Activated T-helper 2 cell treated with anti-CD3 and anti-CD28 coated beads, Interferon-gamma antibody, Interleukin-2, Interleukin-4, amounts not matched to agents 10 μg/mL and 5 μg/mL and 100 μg/mL, durations not matched to agents 14 hours and 24 hours and 36 hours (primary cell): ENCODE measurements at places on chromosomes 12 and 14.

- H3K4me1 ChIP-seq, result no peaks in the 10 kb centered on the region
- no peak for DNase-seq
- no peaks in the 10 kb centered on the region for H3K36me3 ChIP-seq
These were observed 12.0 kb upstream of the CD9 start for GRCh38 chr12:6187948-6188793.

DNA sequence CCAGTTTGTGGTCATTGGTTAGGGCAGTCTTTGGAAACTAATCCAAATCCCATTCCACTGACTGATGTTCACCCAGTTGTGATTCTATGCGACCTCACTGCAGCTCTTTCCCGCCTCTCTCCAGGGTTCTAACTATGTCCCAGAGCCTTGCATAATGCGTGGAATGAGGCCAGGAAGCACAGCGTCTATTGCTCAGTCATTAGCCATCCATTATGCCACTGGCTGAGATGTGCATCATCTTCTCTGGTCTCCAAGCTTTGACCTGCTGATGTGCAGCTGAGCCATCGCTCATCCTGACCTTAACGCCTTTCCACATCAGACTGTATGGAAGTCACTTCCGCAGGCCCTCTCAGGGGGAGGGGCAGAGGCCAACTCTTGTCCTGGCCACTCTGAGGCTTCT lies 115.4 kb upstream of the VRK1 start:
- H3K27me3 ChIP-seq, result peaks cover 5% of the 10 kb centered on the region
- no peak for DNase-seq
- H3K4me1 ChIP-seq, result no peaks in the 10 kb centered on the region
- no peaks in the 10 kb centered on the region for H3K36me3 ChIP-seq
- no peak overlapping the region for H3K27ac ChIP-seq

DNA sequence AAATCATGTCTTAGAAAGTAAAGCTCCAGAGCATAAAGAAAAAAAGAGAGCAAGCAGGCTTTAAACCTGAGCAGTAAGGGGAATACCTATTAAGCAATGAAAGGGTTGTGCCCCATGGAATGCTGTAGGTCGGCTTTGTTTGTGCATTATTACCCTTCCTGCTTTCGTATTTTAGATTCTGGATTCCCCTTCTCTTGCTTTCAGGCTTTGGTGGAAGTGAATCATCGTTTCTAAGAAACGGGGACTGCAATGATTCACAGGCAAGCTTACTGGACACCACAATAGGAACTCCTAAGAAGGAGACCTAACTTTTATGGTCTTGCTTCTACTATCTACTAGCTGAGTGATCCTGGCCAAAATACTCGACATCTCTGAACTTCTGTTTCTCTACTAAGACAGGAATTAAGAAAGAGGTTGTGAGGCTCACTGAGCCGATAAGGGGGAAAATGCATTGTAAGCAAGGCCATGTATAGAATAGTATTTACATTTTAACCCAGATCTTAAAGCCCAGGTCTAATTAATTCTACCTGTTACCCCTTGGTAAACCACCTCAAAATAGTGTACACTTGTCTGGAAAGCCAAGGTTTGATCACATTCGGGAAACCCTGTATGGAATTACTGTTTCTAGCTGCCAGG lies 1.2 kb upstream of the BMAL2 start:
- H3K4me1 ChIP-seq, result peaks cover 48% of the 10 kb centered on the region
- H3K4me3 ChIP-seq, result peak overlapping the region; percentile 91
- peak; percentile 17 for DNase-seq
- peak overlapping the region; percentile 96 for H3K27ac ChIP-seq

DNA sequence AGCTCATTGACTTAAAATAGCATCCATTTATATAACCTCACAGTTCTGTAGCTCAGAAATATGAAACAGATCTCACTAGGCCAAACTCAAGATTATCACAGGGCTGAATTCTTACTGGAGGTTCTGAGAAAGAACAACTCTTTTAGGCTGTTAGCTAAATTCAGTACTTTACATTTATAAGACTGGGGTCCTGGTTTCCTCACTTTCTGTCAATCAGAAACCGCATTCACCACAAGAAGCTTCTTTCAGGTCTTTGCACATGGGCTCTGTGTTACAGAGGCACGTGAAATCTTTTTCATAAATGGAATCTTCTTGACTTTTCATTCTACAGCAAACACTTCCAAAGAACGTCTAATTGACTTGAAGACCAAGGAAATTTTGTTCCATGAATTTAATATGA lies 876.3 kb upstream of the FOXG1 start:
- H3K4me3 ChIP-seq, result no peak overlapping the region
- no peaks in the 10 kb centered on the region for H3K4me1 ChIP-seq
- no peak for DNase-seq
- no peak overlapping the region for H3K27ac ChIP-seq
- no peaks in the 10 kb centered on the region for H3K36me3 ChIP-seq
- no peaks in the 10 kb centered on the region for H3K27me3 ChIP-seq

DNA sequence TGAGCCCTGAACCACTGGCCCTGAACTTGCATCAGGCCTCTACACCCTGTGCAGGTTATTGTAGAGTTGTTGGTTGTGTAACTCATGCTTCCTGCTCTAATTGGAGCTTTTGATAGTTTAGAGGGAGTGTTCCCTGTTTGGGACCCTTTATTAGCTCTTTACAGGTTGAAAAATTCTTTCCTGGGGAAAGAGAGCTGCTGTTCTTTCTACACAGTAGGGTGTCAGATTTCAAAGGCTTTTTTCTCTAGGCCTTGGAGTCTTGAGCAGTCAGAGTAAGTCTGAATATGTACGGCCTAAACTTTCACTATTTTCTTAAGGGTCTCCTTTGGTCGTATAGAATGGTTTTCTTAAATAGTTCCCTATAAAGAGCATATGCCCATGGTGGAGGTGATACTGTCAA lies 60.8 kb upstream of the NEDD1 start:
- H3K27me3 ChIP-seq, result peaks cover 3% of the 10 kb centered on the region
- H3K4me3 ChIP-seq, result no peak overlapping the region
- H3K36me3 ChIP-seq, result no peaks in the 10 kb centered on the region
- H3K27ac ChIP-seq, result no peak overlapping the region

GRCh38 chr14:75047506-75047905 lies 3.8 kb downstream of the MLH3 start:
- no peak overlapping the region for H3K4me3 ChIP-seq
- H3K27ac ChIP-seq, result no peak overlapping the region
- H3K27me3 ChIP-seq, result no peaks in the 10 kb centered on the region
- DNase-seq, result no peak
- peaks cover 63% of the 10 kb centered on the region for H3K36me3 ChIP-seq

GRCh38 chr14:22449600-22449905 lies 139.5 kb downstream of the DAD1 start:
- H3K4me3 ChIP-seq, result no peak overlapping the region
- DNase-seq, result no peak
- no peaks in the 10 kb centered on the region for H3K4me1 ChIP-seq

GRCh38 chr12:67515679-67516340 lies 132.7 kb upstream of the DYRK2 start:
- peaks cover 27% of the 10 kb centered on the region for H3K4me1 ChIP-seq
- H3K4me3 ChIP-seq, result peak overlapping the region; percentile 39
- H3K27me3 ChIP-seq, result peaks cover 10% of the 10 kb centered on the region
- no peaks in the 10 kb centered on the region for H3K36me3 ChIP-seq
- DNase-seq, result peak; percentile 46

DNA sequence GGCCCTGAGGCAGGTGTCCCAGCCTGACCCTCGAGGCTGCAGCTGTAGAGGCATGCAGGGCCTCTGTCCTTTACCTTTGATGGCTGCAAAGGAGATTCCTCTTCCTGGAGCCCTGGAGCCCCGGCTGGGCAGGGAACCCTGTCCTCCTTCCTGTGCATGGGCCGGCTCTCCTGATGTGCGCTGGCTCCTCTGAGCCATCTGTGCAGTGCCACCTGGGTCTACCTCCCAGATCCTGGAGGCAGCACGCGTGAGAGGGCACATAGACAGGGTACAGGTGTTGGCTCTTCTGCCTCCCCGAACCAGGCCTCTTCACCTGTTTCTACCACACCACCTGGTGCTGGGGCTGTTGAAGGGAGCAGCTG lies 115.1 kb downstream of the BEGAIN start:
- peaks cover 5% of the 10 kb centered on the region for H3K4me1 ChIP-seq
- no peak for DNase-seq
- H3K4me3 ChIP-seq, result no peak overlapping the region

GRCh38 chr14:93112891-93113677 lies 2.6 kb downstream of the ITPK1 start:
- peak; percentile 66 for DNase-seq
- peaks cover 31% of the 10 kb centered on the region for H3K4me1 ChIP-seq
- peak overlapping the region; percentile 89 for H3K4me3 ChIP-seq
- no peaks in the 10 kb centered on the region for H3K36me3 ChIP-seq

DNA sequence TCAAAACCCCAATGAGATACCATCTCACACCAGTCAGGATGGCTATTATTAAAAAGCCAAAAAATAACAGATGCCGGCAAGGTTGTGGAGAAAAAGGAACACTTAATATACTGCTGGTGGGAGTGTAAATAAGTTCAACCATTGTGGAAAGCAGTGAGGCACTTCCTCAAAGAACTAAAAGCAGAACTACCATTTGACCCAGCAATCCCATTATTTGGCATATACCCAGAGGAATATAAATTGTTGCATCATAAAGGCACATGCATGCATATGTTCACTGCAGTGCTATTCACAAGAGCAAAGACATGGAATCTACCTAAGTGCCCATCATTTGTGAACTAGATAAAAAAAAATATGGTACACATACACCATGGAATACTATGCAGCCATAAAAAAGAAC lies 59.9 kb downstream of the MGST1 start:
- no peak overlapping the region for H3K4me3 ChIP-seq
- no peak for DNase-seq
- H3K27ac ChIP-seq, result no peak overlapping the region
- H3K36me3 ChIP-seq, result no peaks in the 10 kb centered on the region
- no peaks in the 10 kb centered on the region for H3K4me1 ChIP-seq

- H3K4me3 ChIP-seq, result no peak overlapping the region
- no peaks in the 10 kb centered on the region for H3K4me1 ChIP-seq
- H3K36me3 ChIP-seq, result no peaks in the 10 kb centered on the region
- no peak for DNase-seq
- peaks cover 61% of the 10 kb centered on the region for H3K27me3 ChIP-seq
These were observed 1.3 kb downstream of the NKX2-8 start for GRCh38 chr14:36580856-36581831.

DNA sequence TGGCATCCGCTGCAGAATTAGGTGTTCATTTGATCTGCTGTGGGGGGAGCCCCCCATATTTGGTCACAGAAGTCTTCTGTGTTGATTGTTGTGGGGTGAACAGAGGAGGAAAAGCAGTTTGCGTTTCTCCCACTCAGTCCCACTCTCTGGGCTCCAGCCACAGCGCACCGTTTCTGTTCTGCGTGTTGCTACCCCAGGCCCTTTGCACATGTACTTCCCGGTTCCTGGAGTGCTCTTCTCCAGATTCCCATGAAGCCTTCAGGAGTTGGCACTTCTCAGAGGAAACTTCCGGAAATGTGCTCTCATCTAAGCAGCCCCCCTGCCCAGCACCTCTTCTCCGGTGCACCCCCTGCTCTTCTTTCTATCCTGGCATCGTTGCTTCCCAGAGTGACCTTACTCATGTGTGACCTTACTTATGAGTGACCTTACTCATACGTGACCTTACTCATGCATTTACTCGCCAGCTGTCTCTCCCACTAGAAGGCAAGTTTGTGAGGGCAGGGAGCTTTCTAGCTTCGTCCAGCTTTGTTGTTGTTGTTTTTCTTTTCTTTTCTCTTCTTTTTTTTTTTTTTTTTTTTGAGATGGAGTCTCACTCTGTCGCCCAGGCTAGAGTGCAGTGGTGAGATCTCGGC lies 93.7 kb downstream of the SCARB1 start:
- DNase-seq, result no peak
- H3K27ac ChIP-seq, result no peak overlapping the region
- no peak overlapping the region for H3K4me3 ChIP-seq

DNA sequence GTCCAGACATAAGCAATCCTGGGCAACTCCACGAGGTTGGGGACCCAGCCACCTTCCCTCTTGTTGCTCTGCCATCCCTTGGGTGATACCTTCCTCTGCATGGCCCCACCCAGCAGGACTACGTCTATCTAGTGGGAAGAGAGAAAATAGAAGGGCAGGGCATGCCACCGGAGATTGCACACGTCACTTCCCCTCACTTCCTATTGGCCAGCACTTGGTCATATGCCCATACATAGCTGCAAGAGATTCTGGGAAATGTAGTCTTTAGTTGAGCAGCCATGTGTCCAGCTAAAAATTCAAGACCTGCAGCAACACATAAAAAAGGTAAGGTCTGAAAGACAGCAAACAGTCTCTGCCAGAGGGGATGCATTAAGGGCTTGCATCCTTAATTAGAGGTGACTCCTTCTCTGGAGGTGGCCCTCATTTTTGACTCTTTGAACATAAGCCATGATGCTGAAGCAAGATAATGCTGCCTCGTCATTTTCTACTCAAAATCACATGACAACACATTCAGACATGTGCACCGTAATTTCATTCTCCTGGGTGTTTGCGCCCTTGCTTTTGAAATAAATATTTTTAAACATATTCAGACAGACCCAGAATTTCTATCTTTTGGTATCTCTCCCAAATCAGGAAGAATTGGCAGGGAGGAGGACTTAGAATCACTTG lies 91.8 kb upstream of the PWP1 start:
- H3K27ac ChIP-seq, result no peak overlapping the region
- no peak overlapping the region for H3K4me3 ChIP-seq
- no peak for DNase-seq
- H3K36me3 ChIP-seq, result peaks cover 7% of the 10 kb centered on the region
- no peaks in the 10 kb centered on the region for H3K27me3 ChIP-seq

GRCh38 chr12:4012977-4013968 lies 140.1 kb upstream of the PARP11 start:
- no peak overlapping the region for H3K4me3 ChIP-seq

- peak overlapping the region; percentile 92 for H3K4me3 ChIP-seq
- peaks cover 42% of the 10 kb centered on the region for H3K4me1 ChIP-seq
- peaks cover 29% of the 10 kb centered on the region for H3K36me3 ChIP-seq
- H3K27ac ChIP-seq, result peak overlapping the region; percentile 94
These were observed 481 bp downstream of the MAX start for GRCh38 chr14:65101631-65102440.

DNA sequence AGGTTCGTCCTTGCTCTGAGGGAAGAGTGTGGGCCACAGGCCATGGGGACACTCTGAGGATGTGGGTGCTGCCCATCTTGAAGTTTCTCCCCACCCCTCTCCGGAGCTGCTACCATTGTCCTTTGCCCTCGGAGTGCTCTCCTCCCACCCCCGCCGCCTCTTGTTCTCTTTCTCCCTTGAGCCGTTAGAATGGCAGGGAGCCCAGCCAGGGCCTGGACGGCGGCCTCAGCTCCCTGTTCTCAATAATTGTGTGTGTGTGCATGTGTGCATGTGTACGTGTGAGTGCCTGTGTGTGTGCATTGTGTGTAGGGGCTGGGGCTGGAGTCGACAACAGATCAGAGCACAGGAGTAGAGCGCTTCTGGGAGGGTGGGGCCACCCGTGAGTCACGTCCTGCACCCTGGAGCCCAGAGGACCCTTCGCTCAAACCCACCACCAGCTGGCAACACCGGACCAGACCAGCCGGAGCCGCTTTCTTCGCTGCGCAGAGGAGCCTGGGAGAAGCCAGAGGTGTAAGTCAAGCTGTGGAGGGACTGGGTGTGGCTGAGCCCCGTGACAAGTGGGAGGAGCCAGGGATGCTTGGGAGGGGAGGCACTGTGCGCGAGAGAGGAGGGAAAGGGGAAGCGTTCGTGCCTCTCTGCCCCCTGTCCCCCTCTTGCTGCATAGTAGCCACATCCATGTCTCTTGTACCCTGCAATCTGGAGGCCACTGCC lies 25.9 kb upstream of the KCNA5 start:
- no peak overlapping the region for H3K27ac ChIP-seq
- peaks cover 6% of the 10 kb centered on the region for H3K27me3 ChIP-seq
- H3K36me3 ChIP-seq, result no peaks in the 10 kb centered on the region
- H3K4me3 ChIP-seq, result no peak overlapping the region
- no peaks in the 10 kb centered on the region for H3K4me1 ChIP-seq

- H3K27ac ChIP-seq, result no peak overlapping the region
- no peaks in the 10 kb centered on the region for H3K36me3 ChIP-seq
- no peaks in the 10 kb centered on the region for H3K4me1 ChIP-seq
These were observed 107.3 kb downstream of the CACNA1C start for GRCh38 chr12:2160043-2160442.
